CD4-positive, alpha-beta T cell treated with Interleukin-17A for 1 hour (primary cell): ENCODE measurements at places on chromosomes 2 and 18.

DNA sequence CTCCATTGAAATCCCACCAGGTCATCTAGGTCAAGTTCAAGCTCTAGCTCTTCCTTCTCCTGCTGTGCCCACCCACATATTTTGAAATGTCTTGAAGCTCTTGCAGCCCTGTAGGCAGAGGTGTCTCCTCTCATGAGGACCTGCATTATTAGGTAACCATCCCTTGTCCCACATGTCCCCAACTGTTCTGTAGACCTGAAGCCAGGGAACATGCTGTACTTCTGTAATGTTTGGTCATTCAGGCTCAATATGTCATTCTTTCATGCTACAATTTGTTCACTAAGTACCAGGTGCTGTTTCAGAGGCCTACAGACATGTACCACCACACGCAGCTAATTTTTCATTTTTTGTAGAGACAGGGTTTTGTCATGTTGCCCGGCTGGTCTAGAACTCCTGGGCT lies 22.2 kb downstream of the SLC3A1 start:
- no peak for DNase-seq

GRCh38 chr2:181578829-181579228 lies 78.1 kb downstream of the CERKL start:
- DNase-seq: no peak

- no peak for DNase-seq
These were observed 19.5 kb upstream of the AGXT start for GRCh38 chr2:240848900-240849680.

DNA sequence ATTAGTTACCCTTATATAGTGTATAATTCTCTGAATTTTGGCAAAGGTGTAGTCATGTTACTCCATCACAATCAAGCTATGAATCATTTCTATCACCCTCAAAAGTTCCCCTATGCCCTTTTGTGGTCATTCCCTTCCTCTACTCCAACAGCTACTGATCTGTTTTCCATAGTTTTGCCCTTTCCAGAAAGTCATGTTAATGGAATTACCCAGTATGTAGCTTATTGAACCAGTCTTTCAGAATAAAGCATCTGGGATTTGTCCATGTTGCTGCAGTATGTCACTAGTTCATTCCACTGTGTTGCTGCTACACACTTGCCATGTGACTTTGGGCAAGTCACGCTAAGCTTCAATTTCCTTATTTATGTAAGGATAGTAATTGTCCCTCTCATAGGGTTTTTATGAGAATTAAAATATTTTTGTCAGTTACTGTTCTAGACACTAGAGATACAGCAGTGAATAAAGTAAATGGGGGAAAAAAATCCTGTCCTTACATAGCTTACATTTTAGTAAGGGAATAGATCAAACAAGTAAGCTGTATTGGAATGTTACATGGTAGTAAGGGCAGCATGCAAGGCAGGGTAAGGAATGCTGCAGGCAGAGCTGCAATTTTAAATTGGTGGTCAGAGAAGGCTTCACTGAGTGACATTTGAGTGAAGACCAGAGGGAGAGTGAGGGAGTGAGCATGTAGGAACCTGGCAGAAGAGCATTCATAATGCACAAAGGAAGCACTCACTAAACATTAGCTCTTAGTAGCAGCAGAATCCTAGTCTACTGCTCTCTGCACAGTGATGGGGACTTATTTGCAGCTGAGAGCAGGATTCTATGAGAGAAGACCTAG lies 80.3 kb upstream of the TSPYL6 start:
- DNase-seq: no peak

DNA sequence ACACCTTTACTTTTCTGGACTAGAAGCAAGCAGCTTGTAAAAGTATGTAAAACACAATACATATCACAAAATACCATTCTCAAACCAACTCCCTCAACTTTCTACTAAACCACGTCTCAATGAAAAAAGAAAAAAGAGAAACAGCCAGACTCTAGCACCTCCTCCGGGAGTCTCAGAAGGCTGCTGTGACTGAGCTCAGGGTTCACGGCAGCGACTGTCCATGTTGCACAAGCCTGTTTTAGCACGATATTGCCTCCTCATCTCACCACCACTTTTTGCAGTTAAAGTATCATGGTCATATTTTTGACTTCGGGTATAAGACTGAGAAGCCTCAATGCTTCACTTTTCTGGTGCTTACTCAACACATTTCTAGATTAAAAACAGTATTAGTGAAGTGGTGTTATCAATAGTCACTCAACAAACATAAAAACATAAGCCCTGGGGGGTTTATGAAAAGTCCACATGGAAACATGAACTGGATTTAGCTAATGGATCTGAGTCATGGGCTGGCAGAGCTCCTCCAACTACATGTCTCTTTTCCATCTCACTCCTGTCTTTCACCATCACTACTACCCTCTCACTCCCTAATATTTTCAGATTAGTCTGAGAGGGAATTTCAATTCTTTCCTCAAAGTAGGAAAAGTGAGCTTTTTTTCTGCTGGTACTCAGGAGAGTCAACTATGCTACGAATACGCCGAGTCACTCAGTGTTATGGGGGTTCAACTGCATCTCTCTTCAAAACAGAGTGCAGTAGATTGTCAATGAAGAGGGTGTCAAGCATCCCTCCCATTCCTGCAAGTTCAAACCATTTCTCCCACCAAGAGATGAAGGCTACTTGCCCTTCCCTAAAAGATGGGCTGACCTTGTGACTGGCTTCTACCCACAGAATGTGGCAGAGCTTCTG lies 113.7 kb downstream of the OSR1 start:
- no peak for DNase-seq

GRCh38 chr18:46764586-46764985 lies 7.7 kb upstream of the ST8SIA5 start:
- DNase-seq: no peak

- no peak for DNase-seq
These were observed 88.1 kb upstream of the ASAP2 start for GRCh38 chr2:9118383-9118960.

- DNase-seq: no peak
These were observed 61.3 kb upstream of the PGAP1 start for GRCh38 chr2:196987649-196988364.

DNA sequence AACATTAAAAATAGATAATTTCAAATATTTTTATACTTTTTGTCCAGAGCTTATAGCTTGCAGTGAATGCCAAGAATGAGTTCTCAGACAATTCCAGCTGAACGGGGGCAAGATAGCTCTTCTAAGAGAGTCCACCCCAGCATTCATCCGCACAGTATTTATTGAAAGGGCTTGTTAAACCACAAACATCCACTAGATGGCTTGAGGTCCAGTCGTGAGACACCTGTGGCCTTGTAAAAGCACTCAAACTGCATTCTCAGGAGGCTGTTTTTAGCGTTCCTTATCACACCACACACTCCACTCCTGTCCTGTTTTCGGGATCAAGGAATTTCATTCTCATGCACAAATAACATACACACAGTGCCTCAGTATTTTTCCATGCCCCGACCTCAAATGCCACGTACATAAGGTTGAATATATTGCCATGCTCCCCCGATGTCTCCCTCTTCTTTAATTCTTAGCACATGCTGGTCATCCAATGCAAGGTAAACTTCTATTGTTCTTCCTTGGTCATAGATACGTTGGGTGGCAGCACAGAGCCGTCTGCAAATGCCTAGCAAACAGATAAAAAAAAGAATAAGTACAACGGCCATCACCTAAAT lies 47.4 kb downstream of the DNAJC10 start:
- DNase-seq: peak; percentile 7

DNA sequence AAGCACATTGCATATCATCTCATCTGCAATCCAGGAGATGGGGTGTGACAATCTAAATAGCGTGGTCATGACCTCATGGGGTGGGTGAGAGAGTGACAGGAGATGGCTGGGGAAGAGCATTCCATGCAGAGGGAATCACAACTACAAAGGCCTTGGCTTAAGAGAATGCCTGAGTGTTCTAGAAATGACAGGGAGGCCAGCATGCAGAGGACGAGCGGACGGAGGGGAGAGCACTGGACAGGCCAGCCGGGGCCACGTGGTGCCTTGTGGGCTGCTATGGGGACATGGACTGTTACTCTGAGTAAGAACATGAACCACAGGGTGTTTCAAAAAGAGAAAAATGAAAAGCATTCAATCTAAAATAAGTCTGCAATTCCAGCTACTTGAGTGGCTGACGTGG lies 117.9 kb upstream of the ODC1 start:
- DNase-seq: no peak

DNA sequence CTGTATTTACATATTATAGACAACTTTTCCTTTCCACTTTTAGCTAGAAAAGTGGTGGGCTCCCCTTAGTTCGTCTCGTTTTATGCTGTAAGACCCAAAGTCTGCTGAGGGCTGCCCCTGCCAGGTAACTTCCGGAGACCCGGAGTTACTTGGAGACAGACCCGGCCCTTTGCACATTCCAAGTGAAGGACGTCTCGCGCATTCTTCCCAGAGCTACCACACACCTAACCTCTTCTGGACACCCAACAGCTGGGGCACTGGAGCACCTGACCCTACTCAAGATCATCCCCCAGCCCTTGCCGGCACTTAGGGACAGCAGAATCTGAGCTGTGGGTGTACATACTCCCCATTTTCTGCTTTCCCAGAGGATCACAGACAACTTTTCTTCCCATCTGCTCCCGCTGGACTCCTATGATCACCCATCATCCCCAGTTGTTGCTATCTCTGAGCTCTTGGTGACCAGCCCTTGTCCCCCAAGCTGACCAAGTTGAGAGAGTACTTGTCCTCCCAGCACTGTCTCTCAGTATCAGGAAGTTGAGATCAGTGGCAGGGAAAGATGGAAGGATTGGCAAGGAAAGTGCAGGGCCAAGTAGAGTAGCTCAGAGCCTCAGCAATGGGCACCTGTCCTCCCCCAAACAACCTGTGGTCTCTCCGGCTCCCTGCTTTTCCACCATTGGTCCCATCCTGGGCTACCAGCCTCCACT lies 8.4 kb upstream of the SATB2 start:
- no peak for DNase-seq

GRCh38 chr2:20728114-20728758 lies 61.3 kb downstream of the GDF7 start:
- DNase-seq: no peak

- DNase-seq: no peak
These were observed 9.2 kb downstream of the ACOXL start for GRCh38 chr2:110741491-110741980.

DNA sequence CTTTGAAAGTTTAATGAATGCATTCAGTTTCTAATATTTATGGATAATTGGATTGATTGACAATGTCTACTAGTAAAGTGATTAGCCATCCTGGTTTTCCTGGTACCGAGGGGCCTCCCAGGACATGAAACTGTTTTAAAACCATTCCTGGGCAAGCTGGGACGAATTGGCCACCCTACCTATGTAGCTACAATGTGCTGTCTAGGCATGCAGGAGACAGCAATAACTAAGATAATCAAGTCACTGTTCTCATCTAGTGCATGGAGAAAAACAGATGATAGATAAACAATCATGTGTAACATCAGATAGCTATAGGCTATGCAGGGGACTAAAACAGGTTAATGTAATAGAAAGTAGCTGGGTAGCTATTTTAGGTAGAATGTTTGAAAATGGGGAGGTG lies 67.1 kb downstream of the PMAIP1 start:
- DNase-seq: no peak

DNA sequence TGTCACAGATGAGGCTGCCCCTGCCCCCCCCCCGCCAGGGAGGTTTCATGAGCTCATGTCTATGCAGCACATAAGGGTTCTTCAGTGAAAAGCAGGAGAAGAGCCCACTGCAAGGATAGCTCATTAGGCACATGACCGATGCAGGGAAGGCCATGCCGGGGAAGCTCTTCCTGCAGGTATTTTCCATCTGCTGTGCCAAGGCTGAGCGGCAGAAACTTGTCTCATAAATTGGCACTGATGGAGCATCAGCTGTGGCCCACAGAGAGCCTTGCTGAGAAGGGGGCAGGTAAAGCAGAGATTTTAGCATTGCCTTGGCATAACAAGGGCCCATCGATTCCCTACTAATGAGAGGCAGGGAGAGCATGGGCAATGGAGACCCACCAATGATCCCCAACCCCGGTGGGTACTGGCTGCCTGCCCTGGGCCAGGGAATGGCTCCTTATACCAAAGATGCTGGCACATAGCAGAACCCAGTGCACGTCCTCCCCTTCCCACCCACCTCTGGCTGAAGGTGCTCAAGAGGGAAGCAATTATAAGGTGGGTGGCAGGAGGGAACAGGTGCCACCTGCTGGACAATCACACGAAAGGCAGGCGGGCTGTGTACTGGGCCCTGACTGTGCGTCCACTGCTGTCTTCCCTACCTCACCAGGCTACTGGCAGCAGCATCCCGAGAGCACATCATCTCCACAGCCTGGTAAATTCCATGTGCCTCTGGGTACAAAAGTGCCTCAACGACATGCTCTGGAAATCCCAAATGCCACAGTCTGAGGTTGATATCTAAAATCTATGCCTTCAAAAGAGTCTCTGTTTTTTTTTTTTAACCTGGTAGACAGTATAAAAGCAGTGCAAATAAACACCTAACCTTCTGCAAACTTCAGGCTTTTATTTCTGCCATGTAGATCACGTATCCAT lies 41.4 kb downstream of the STEAP3 start:
- peak; percentile 15 for DNase-seq

- DNase-seq: no peak
These were observed 293.6 kb downstream of the SOX11 start for GRCh38 chr2:5985536-5986385.

DNA sequence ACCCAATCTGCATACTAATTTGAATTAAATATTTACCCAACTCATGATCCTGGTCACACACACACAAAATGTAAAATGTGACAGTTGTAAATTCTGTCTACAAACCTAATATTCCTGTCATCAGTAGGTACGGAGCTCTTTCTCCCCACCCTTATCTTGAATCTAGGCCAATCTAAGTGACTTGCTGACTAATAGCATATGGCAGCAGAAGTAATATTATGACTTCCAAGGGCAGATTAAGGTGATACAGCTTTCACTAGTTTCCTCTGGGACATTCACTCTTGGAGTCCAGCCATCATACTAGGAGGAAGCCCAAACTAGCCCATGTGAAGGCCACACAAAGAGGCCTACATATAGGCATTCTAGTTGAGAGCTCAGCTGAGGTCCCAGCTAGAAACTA lies 89.4 kb downstream of the TMEM131 start:
- DNase-seq: no peak

DNA sequence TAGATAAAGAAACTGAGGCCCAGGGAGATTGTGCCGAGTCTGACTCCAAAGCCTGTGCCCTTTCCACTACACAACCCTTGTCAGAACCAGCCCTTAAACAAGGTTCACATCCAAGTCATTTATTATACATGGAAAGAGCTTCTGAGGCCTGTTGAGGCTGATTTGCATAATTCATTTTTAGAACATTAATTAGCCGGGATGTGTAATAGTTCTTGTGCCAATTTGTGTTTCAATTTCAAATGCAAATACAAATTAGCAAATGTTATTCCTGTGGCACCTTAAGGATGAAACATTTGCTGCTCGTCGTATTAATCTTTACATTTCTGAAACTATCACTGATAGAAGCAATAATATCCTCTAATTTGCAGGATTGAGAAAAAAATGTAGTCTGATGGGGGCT lies 174.9 kb downstream of the MYCN start:
- DNase-seq: no peak

GRCh38 chr2:225017713-225018112 lies 24.6 kb downstream of the DOCK10 start:
- DNase-seq: no peak
